ENCODE measurements at places on chromosomes 1 and 21. TPM values are rescaled to one million over a fixed set of nuclear protein-coding genes. Genes with fewer than 3 reads are reported as not detected.
A peak's percentile ranks its signal among the peaks of the same experiment; 100 is the strongest.

DNA sequence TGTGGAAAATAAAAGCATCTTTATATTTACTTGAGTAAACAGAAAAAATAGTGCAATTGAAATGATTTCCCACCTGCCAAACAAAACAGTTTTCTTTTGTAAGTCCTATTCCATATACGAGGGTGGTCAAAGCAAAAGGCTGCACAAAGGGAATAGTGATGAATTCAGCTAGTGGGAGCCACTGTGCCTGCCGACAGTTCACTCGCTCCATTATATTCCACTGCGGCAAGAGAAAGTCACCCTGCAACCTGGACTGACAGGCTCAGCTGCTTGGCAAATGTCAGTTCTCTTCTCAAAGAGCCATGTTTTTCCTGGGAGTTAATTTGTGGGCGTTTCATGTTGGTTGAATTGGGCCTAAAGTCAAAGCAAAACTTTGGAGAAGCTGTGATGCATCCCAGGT lies 145.4 kb downstream of the LMO4 start:
- H3K27me3 ChIP-seq, result no peaks in the 10 kb centered on the region
- no peaks in the 10 kb centered on the region for H3K36me3 ChIP-seq
- no peak overlapping the region for H3K4me3 ChIP-seq
- no peaks in the 10 kb centered on the region for H3K4me1 ChIP-seq

GRCh38 chr1:209659909-209660308 lies 7.7 kb upstream of the LAMB3 start:
- DNase-seq, result no peak
- no peaks in the 10 kb centered on the region for H3K36me3 ChIP-seq
- no peaks in the 10 kb centered on the region for H3K27me3 ChIP-seq
- H3K27ac ChIP-seq, result no peak overlapping the region
- no peak overlapping the region for H3K4me3 ChIP-seq

TNFSF4 gene
- total RNA-seq, result 14.7 TPM

LHX8 gene
- not detected for total RNA-seq

- H3K4me3 ChIP-seq, result no peak overlapping the region
- H3K27ac ChIP-seq, result no peak overlapping the region
- H3K27me3 ChIP-seq, result no peaks in the 10 kb centered on the region
- no peaks in the 10 kb centered on the region for H3K36me3 ChIP-seq
- no peaks in the 10 kb centered on the region for H3K4me1 ChIP-seq
- no peak for DNase-seq
Measured at GRCh38 chr1:204624631-204625216, 60.8 kb downstream of the LRRN2 start.

DNA sequence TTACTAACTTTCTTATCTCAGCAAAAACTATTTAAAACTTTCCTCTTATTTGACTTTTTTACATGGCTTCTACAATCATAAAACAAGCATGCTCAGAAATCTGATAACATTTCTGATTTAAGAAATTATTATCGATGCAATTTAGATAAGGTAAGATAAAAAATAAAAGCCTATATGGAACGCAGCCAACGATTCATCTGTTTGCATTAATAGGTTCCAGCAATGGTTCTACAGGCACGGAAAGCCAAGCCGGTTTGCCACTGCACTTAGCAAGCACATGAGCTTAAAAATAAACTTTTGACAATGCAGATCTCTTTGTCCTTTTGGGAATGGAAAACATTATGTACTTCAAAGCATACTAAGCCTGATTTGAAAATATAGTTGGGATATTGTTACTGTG lies 77.5 kb upstream of the KCNK2 start:
- H3K4me3 ChIP-seq, result no peak overlapping the region
- H3K27me3 ChIP-seq, result no peaks in the 10 kb centered on the region
- H3K36me3 ChIP-seq, result no peaks in the 10 kb centered on the region
- no peak for DNase-seq
- H3K4me1 ChIP-seq, result no peaks in the 10 kb centered on the region

- H3K27ac ChIP-seq, result peak overlapping the region; percentile 71
- H3K36me3 ChIP-seq, result no peaks in the 10 kb centered on the region
- H3K4me3 ChIP-seq, result no peak overlapping the region
- H3K27me3 ChIP-seq, result no peaks in the 10 kb centered on the region
- DNase-seq, result peak; percentile 54
Measured at GRCh38 chr1:59595774-59596173, 219.0 kb upstream of the HOOK1 start.

DNA sequence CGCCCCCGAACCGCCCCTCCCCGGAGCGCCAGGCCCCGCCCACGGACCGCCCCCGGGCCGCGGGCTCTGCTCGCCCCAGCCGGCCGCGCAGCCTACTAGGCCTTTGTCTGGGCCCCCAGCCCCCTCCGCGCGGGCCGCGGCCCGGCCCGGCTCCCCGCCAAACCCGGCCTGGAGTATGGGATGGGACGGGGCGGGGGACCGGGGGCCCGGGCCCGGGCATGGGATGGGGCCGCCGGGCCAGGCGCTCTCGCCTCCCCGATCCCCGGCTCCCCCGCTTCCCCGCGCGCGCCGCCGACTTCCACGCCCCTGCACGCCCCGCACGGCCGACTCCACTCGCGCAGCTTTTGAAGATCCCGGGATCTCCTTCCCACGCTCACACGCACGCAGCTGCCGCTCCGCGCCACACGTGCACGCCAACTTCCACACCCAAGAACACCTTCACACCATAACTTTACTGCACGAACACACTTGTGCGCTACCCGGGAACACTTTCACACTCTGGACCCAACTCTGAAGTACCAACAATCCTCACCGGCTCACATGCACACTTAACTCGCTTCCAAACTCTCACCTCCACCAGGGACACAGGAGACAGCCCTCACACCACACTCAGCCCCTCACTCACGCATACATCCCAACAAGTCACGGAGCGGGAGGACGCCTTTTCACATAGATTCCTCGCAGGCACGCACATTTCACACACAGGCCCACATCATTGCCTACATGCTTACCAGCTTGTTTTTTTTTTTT lies 437 bp upstream of the HSPG2 start:
- peak; percentile 82 for DNase-seq
- peaks cover 6% of the 10 kb centered on the region for H3K4me1 ChIP-seq
- peak overlapping the region; percentile 63 for H3K27ac ChIP-seq
- H3K36me3 ChIP-seq, result no peaks in the 10 kb centered on the region

AADACL3 gene
- not detected for total RNA-seq

- H3K4me3 ChIP-seq, result no peak overlapping the region
- H3K27ac ChIP-seq, result no peak overlapping the region
- H3K27me3 ChIP-seq, result no peaks in the 10 kb centered on the region
- no peak for DNase-seq
- H3K4me1 ChIP-seq, result no peaks in the 10 kb centered on the region
Measured at GRCh38 chr1:24717887-24718650, 27.2 kb upstream of the CLIC4 start.

- H3K4me1 ChIP-seq, result no peaks in the 10 kb centered on the region
- H3K4me3 ChIP-seq, result no peak overlapping the region
- DNase-seq, result no peak
- H3K27me3 ChIP-seq, result no peaks in the 10 kb centered on the region
- no peak overlapping the region for H3K27ac ChIP-seq
Measured at GRCh38 chr21:31634993-31635392, 24.5 kb upstream of the SOD1 start.

ROR1 gene
- 7.3 TPM for total RNA-seq

DNA sequence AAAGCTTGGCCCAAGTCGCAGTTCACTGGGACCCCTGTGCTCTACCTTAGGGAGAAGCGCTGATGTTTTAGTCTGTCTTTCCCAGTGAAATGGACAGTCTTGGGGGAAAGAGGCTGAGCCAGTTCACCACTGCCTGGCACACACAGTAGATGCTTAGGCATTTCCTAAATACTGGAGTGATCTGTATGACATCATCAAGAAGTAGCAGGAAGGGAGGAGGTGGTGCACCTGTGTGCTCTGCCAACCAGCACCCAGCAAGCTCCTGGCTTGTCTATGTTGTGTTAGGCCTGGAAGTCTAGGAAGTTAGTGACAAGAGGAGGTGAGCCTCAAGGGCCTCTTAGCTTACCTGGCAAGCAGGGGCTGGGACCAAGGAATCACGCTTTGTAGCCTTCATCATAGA lies 158.2 kb upstream of the NFIA start:
- DNase-seq, result no peak
- H3K27me3 ChIP-seq, result no peaks in the 10 kb centered on the region
- H3K36me3 ChIP-seq, result no peaks in the 10 kb centered on the region
- no peaks in the 10 kb centered on the region for H3K4me1 ChIP-seq
- no peak overlapping the region for H3K27ac ChIP-seq
- H3K4me3 ChIP-seq, result no peak overlapping the region
